Neural crest cell (in vitro differentiated cells): ENCODE measurements at places on chromosomes 2 and 18.

DNA sequence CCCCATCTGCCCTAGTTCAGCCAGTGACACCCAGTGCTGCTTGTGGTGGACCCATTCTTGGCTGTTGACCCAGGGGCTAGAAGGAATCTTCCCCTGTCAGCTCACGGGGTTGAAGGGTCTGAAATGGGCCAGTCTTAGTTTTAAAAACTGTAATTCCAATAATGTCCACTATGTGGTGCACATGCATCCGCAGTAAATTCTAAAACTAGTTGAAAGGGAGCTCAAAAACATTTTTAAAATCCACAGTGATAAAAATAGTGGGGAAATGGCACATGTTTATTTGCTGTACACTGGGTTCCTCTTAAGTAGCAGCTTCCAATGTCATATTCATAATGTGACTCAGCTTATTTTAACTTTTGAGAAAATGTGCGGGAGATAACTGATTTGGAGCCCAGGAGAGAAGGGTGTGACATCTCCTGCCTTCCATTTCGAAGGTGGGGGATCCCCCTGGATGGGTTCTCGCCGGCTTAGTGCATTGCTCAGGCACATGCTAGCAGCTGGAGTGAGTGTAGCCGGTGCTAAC, 32.8 kb downstream of the GRHL1 start:
- H3K4me1 ChIP-seq: no peaks in the 10 kb centered on the region
- DNase-seq: no peak
- H3K27ac ChIP-seq: no peak overlapping the region
- no peaks in the 10 kb centered on the region for H3K36me3 ChIP-seq
- no peak overlapping the region for H3K4me3 ChIP-seq

DNA sequence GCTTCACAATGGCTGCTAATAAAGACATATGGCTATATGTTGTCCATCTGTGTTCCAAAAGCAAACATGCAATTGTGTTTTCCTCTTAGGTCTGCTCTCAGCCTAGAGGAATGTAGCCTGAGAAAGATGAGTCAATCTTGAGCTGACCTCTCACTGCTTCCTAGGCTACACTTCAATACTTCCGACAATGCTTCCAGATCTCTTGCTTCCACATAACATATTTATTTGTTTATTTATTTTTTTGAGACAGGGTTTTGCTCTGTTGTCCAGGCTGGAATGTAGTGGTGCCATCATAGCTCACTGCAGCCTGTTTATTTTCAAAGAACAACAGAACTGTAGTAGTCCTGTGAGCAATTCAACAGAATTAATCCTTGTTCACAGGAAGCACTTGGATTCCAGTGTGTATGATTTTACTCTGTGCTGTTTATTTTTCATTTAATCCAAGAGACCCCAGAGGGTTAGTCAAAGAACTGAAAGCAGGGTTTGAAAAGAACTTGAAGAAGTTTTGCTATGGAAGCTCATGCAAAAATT, 437.9 kb downstream of the TXNL1 start:
- H3K27me3 ChIP-seq: no peaks in the 10 kb centered on the region
- no peak overlapping the region for H3K4me3 ChIP-seq
- no peaks in the 10 kb centered on the region for H3K36me3 ChIP-seq
- peaks cover 12% of the 10 kb centered on the region for H3K4me1 ChIP-seq

- no peak overlapping the region for H3K4me3 ChIP-seq
- H3K4me1 ChIP-seq: peaks cover 13% of the 10 kb centered on the region
- H3K27me3 ChIP-seq: no peaks in the 10 kb centered on the region
- H3K36me3 ChIP-seq: peaks cover 7% of the 10 kb centered on the region
- no peak overlapping the region for H3K27ac ChIP-seq
Observed at GRCh38 chr2:169625781-169626180, 41.6 kb downstream of the PPIG start.

- H3K4me3 ChIP-seq: no peak overlapping the region
- DNase-seq: no peak
- H3K4me1 ChIP-seq: no peaks in the 10 kb centered on the region
- no peaks in the 10 kb centered on the region for H3K27me3 ChIP-seq
- H3K27ac ChIP-seq: no peak overlapping the region
Observed at GRCh38 chr2:15337996-15338666, 223.0 kb downstream of the NBAS start.

- no peaks in the 10 kb centered on the region for H3K27me3 ChIP-seq
- H3K36me3 ChIP-seq: peaks cover 12% of the 10 kb centered on the region
- DNase-seq: no peak
- peaks cover 49% of the 10 kb centered on the region for H3K4me1 ChIP-seq
- H3K4me3 ChIP-seq: no peak overlapping the region
Observed at GRCh38 chr2:20330192-20330591, 20.5 kb downstream of the PUM2 start.
